ENCODE measurements at places on chromosomes 16 and 17. TPM values are rescaled to one million over a fixed set of nuclear protein-coding genes. Genes with fewer than 3 reads are reported as not detected.

The CCDC200 gene
- total RNA-seq = 2.7 TPM

The SLC13A2 gene
- total RNA-seq = 0.09 TPM

DNA sequence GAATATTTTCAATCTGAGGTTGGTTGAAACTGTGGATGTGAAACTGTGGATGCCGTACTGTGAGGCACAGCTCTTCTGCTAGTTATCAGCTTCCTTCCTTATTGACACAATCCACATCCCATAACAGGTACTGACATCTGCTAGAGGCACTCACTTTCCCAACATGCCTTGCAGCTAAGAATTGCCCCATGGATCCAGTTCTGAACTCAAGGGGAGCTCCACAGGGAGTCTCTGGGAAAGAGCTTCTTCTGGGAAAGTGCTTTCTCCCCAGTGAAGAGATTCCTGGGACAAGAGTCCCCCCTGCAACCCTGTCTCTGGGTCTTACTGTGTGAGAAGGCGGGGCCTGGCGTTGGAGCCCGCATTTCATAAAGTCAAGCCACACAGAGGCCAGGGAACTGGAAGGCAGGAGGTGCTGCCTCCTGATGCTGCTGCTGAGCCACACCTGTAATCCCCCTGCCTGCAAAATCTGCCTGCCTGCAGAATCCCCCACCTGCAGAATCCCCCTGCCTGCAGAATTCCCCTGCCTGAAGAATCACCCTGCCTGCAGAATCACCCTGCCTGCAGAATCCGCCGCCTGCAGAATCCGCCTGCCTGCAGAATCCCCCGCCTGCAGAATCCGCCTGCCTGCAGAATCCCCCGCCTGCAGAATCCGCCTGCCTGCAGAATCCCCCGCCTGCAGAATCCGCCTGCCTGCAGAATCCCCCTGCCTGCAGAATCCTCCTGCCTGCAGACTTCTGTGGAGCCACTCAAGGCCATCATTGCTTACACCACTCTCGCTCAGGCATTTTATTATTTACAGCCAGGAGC, 305.4 kb downstream of the FOXL1 start:
- H3K4me3 ChIP-seq = no peak overlapping the region
- no peaks in the 10 kb centered on the region for H3K36me3 ChIP-seq
- H3K27ac ChIP-seq = no peak overlapping the region
- H3K4me1 ChIP-seq = no peaks in the 10 kb centered on the region

- H3K4me3 ChIP-seq = no peak overlapping the region
- no peak overlapping the region for H3K27ac ChIP-seq
- no peaks in the 10 kb centered on the region for H3K36me3 ChIP-seq
- no peak for DNase-seq
Observed at GRCh38 chr17:3575511-3575910, 17.9 kb upstream of the TRPV3 start.

- H3K4me3 ChIP-seq = no peak overlapping the region
- no peaks in the 10 kb centered on the region for H3K27me3 ChIP-seq
- H3K27ac ChIP-seq = no peak overlapping the region
Observed at GRCh38 chr17:44402564-44403172, 13.2 kb upstream of the ITGA2B start.

DNA sequence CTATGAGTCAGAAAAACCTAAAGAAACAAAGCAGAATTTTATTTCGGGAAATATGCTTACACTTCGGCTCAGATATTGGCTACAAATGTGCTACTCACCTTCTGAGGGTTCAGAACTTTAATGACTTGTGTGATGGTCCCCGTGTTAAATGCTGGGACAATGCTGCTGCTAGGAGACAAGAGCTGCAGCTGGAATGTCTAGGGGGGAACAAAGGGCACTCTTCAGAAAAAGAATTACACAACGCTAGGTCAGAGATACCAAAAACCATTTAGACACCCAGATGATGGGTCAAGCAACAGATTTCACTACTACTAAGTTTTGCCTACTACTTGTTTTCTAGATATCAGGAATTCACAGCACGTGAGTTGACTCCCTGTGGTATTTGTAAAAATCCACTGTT, 10.0 kb upstream of the PHLPP2 start:
- no peak overlapping the region for H3K4me3 ChIP-seq
- no peak for DNase-seq
- peaks cover 9% of the 10 kb centered on the region for H3K36me3 ChIP-seq
- H3K27ac ChIP-seq = no peak overlapping the region
- no peaks in the 10 kb centered on the region for H3K4me1 ChIP-seq
- no peaks in the 10 kb centered on the region for H3K27me3 ChIP-seq

Data from prostate gland (tissue), 2 donors.